ENCODE measurements at places on chromosomes 5 and 9.
A peak's percentile ranks its signal among the peaks of the same experiment; 100 is the strongest.

DNA sequence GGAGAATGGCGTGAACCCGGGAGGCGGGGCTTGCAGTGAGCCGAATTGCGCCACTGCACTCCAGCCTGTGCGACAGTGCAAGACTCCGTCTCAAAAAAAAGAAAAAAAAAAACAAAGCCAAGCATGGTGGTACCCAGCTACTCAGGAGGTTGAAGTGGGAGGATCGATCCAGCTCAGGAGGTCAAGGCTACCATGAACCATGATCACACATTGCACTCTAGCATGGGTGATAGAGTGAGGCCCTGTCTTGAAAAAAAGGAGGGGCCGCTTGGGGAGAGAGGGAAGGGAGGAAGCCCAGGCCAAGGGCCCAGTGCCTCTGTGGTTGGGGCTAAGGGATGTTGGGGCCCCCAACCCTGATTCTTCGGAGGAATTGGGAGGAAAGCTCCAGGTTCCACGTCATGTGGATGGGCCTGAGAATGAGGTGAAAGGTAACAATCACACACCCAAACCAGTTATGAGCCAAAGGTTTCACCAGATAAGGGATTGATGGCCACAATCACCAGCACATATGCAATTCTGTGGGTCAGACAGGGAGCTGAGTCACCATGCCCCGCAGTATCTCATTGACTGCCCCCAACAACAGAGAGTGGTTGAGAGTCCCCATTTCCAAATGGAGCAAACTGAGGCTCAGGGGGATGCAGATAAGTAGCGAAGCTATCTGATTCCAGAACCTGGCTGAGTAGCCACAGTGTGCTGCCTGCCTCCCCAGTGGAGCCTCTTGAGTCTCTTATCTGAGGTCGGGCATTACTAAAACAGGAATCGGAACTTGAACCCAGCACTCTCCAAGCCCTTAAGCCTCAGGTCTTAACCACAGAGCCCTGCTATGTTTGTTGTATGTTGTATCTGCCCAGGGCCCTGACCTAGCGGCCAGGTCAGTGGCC lies 20.5 kb downstream of the SWI5 start:
- H3K27me3 ChIP-seq = no peaks in the 10 kb centered on the region
- no peaks in the 10 kb centered on the region for H3K36me3 ChIP-seq
- H3K4me3 ChIP-seq = no peak overlapping the region
- no peak for DNase-seq
- no peak overlapping the region for H3K27ac ChIP-seq

DNA sequence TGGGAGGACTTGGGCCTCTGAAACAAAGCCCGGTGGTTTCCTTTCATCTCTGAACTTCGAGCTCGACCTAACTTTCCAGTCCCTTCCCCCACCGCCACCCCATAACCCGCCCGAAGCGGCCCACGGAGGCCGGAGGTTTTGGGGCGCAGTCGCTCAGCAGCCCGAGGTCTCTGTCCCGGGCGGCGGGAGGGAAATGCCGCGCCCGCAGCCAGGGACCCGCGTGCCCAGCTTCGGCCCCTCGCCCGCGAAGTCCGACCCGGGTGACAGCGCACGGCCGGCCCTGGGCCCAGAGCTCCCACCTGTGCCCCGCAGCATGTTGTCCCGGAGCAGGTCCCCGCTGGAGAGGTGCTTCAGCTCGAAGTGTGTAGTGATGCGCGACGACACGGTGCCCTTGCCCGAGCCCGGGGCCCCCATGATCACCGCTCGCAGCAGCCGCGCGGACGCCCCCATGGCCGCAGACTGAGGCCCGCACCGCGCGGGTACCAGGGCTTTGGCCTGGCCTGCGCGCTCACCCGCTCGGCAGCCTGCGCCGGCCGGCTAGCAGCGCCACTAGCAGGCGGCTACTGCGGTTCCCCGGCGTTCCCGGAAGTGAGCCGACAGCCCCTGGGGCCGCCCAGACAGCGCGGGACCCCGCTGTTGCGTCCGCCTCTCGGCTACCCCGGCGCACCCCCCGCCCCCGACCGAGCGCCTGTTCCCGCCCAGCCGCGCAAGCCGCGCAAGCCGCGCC lies at the start of gene AK3:
Gene AK3 (minus strand): TSS at position 565 of the 727 bp plus-strand sequence. CDS start 115 bp downstream, at position 450.
- H3K36me3 ChIP-seq = no peaks in the 10 kb centered on the region
- DNase-seq = peak; percentile 91
- peak within 1 kb of the TSS; percentile 85 for H3K27ac ChIP-seq
- H3K27me3 ChIP-seq = no peaks in the 10 kb centered on the region

- DNase-seq = peak; percentile 81
- H3K27ac ChIP-seq = peak overlapping the region; percentile 82
- no peaks in the 10 kb centered on the region for H3K36me3 ChIP-seq
- peak overlapping the region; percentile 71 for H3K4me3 ChIP-seq
These were observed 763 bp downstream of the TJP2 start for GRCh38 chr9:69174616-69175463.

GRCh38 chr5:135266975-135267374 lies 132.1 kb downstream of the MACROH2A1 start:
- H3K4me1 ChIP-seq = peaks cover 20% of the 10 kb centered on the region
- no peaks in the 10 kb centered on the region for H3K36me3 ChIP-seq
- no peak for DNase-seq
- peak overlapping the region; percentile 45 for H3K27ac ChIP-seq
- no peak overlapping the region for H3K4me3 ChIP-seq
- no peaks in the 10 kb centered on the region for H3K27me3 ChIP-seq

DNA sequence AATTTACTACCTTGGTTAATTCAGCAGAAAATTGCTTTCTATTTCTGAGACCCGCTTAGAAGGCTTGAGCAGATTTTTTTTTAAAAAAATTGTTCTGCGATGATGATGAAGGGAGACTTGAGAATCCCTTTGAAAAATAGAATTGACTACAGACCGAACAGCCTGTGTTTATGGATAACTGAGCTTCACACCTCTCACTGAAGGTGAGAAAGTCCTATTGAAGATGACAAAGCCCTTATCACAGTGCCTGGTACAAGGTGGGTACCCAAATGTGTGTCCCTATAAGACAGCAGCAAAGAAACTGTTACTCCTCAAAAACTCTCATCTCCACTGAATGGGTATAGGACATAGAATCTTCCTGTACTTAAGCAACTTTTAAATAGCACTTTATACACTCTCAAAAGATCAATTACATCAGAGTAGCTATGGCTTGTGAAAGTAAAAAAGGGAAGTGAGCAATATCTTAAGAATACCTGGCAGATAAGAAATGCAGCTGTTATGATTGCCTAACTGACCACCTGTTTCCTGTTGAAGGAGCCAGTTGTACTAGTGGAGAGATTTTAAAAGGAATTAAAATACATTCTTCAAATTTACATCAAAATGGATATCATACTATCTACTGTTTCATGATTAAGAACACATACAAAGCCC lies 419.7 kb downstream of the CHSY3 start:
- H3K36me3 ChIP-seq = no peaks in the 10 kb centered on the region
- H3K27me3 ChIP-seq = no peaks in the 10 kb centered on the region
- H3K27ac ChIP-seq = no peak overlapping the region
- H3K4me3 ChIP-seq = no peak overlapping the region

GRCh38 chr9:93670208-93671019 lies 94.0 kb downstream of the PHF2 start:
- DNase-seq = peak; percentile 62
- H3K4me3 ChIP-seq = no peak overlapping the region
- H3K27ac ChIP-seq = no peak overlapping the region
- H3K36me3 ChIP-seq = peaks cover 36% of the 10 kb centered on the region
- H3K27me3 ChIP-seq = no peaks in the 10 kb centered on the region

DNA sequence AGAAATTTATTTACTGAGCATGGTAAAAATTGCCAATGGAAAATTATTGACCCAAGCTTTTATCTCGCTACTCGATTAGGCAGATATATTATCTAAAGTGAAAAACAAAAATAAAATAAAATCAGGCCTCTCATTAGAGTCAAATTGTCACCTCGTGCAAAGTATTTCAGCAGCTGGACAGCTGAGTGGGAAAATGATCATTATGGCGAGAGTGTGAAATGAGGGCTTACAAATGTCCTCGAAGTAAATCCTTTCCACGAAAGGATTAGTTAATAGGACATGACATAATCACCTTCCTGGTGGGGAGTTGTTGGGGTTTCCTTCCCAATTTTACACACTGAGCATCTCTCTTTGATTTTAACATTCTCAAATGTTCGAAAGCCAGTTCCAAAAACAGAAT lies 5.4 kb upstream of the DPYSL3 start:
- no peaks in the 10 kb centered on the region for H3K36me3 ChIP-seq
- no peaks in the 10 kb centered on the region for H3K27me3 ChIP-seq
- no peak overlapping the region for H3K4me3 ChIP-seq
- no peak for DNase-seq

- H3K36me3 ChIP-seq = no peaks in the 10 kb centered on the region
- no peak for DNase-seq
- H3K4me3 ChIP-seq = no peak overlapping the region
- H3K27ac ChIP-seq = no peak overlapping the region
- H3K27me3 ChIP-seq = no peaks in the 10 kb centered on the region
- no peaks in the 10 kb centered on the region for H3K4me1 ChIP-seq
These were observed 18.6 kb downstream of the ANKHD1 start for GRCh38 chr5:140420226-140420570.

- no peaks in the 10 kb centered on the region for H3K27me3 ChIP-seq
- no peak for DNase-seq
- no peak overlapping the region for H3K4me3 ChIP-seq
- peaks cover 7% of the 10 kb centered on the region for H3K36me3 ChIP-seq
These were observed 17.1 kb downstream of the MTREX start for GRCh38 chr5:55324815-55325418.
